Fibroblast of skin of left quadriceps (primary cell): ENCODE measurements at places on chromosomes 2 and 18.

- no peak for DNase-seq
Observed at GRCh38 chr2:46013726-46014125, 283.5 kb upstream of the EPAS1 start.

DNA sequence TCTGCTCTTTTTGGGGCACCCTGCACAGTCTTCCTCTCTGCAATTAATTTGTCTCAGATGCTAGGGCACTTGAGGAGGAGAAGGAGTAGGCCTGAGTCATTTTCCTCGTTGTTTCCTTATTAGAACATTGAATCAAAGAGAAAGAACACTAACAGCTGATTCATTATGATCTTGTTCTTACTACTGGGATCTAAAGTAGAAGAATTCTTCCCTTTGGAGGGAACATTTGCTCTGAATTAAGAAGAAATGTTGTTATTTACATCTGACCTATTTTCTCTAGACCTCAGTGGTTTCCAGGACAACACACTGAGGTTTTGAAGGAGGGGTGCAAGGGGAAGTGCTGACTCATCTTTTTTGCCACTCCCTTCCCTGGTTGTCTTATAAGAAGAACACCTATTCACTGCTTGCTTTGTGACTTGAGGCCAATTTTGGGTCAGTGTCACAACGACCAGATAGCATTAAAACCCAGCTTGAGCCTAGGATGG lies 24.3 kb upstream of the STAT1 start:
- peak; percentile 81 for DNase-seq

GRCh38 chr2:163414121-163414520 lies 321.7 kb downstream of the FIGN start:
- no peak for DNase-seq

DNA sequence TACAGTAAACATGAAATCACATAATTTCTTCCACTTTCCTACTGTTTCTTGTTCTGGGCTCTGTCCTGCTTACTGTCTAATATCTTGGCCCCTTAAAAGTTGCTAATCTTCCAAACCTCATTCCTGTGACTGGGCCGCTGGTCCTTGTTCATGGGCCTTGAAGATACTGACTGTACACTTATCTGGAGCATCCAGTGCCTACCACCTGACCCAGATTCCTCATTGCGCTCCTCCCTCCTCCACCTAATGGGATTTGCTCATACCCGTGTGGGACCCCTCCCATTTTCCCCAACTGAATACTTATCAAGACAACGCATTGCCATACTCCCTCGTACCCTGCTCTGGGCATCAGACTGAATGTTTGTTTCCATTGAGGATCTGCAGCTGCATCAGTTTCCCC lies 6.1 kb upstream of the IL37 start:
- DNase-seq, result no peak

GRCh38 chr2:165067643-165068486 lies 112.5 kb upstream of the SLC38A11 start:
- peak; percentile 28 for DNase-seq

DNA sequence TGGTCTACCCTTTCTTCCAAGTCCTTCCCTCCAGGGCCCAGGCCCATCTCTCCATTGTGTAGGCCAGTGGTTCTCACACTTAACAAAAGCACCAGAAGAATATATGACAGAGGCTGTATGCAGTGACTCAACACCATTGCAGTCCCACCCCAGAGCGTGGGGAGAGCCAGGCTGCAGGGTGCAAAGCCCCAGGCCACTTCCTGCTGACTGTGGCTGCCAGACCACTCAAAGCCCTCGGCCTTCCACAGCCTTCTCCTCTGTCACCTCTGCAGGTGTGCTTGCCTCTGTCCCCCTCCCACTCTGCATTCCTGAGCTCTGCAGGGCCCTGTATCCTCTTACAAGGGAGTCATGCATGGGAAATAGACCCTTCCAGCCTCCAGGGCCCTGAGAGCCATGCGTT lies 40.4 kb upstream of the ARHGEF4 start:
- DNase-seq, result no peak

DNA sequence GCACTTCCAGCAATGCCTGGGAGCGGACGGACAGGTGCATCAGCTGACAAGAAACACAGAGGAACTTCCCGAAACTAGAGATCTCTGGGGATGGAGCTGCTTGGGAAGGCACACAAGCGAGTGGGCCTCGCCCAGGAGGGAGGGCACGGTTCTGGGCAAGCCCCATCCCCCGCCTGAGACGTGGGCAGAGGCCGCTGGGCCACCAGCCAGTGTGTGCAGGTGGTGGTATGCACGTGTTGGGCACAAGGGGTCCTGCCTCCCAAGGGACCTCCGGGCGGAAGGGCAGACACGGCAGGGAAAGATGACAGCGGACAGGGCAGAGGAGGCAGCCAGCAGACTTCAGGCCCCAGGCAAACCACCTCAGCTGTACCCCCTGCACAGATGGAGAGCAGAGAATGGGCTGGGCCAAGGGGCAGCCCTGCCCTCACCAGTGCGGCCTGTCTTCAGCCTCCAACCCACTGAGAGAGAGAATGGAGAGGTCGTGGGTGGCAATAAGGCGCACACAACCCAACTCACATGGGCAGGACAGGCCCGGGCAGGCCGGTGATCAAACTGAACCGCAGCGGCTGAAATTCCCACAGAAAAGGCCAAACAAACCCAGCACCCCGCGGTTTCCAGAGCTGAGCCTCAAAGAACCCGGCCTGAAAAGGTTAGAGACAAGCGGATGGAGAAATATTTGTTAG lies 51.2 kb downstream of the HDAC4 start:
- no peak for DNase-seq

DNA sequence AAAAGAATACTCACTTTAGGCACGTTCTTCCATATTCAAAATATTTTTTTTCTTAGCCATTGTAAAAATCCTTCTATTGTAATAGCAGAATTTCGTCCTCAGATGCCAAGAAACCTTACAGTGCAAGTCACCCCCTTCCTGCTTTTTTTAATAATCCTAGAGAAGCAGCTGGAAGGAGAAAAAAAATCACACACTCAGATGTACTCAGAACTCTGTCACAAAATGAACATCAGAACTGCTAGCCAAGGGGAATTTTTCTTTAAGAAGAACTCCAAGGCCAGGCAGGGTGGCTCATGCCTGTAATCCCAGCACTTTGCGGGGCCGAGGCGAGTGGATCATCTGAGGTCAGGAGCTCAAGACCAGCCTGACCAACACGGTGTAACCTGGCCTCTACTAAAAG lies 127.3 kb upstream of the SPATS2L start:
- DNase-seq, result no peak

DNA sequence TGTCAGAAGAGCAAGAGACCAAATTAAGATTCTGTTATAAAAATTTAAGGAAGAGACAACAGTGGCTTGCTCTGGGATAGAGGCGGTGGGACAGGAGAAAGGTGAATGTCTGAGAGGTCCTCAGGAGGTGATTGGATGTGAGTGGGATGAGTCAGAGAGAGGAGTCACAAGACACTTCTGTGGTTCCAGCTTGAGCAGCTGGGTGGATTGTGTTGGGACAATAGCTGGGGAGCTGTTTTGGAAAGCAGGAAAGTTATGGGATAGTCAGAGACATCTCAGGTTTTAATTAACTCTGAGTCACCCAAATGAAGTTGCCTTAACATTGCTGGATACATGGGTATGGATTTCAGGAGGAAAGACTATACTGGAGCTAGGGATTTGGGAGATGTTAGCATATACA lies 218.0 kb upstream of the TRIB2 start:
- peak; percentile 66 for DNase-seq

DNA sequence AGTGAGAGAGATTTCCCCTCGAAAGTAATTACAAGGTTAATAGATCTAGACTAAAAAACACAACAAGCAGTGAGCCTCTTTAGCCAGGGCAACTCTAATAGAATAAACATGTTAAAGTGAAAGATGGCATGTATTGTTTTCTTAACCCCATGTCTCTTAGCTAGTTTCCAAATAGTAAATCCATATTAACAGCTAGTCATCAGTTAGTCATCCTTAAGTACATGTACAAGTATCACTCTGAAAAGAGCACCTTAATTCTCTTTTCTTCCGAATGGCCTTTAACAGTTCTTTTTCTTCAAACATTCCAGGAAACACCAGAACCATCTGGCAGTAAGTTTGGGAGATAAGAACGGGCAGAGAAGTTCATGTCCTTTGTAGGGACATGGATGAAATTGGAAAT lies 1480.0 kb downstream of the LRP1B start:
- DNase-seq, result no peak
